ENCODE measurements at places on chromosomes 4 and X. TPM values are rescaled to one million over a fixed set of nuclear protein-coding genes. Genes with fewer than 3 reads are reported as not detected.

GRCh38 chr4:120055795-120056194 lies 10.9 kb downstream of the MAD2L1 start:
- DNase-seq: no peak

GRCh38 chrX:101485212-101485949 lies at the start of gene ARMCX4:
Gene ARMCX4, plus strand, starts transcription at chrX:101485456. Its CDS starts 3,134 bp downstream, at chrX:101488590.
- DNase-seq: peak; percentile 73

- DNase-seq: no peak
These were observed 25.4 kb downstream of the COL4A6 start for GRCh38 chrX:108412783-108413182.

- no peak for DNase-seq
These were observed 217.6 kb upstream of the TTC29 start for GRCh38 chr4:147163311-147163710.

- DNase-seq: no peak
These were observed at the start of gene P2RY10 for GRCh38 chrX:78945186-78945912. Gene P2RY10, plus strand, starts transcription at chrX:78945391. Its CDS starts 15,130 bp downstream, at chrX:78960521.

DNA sequence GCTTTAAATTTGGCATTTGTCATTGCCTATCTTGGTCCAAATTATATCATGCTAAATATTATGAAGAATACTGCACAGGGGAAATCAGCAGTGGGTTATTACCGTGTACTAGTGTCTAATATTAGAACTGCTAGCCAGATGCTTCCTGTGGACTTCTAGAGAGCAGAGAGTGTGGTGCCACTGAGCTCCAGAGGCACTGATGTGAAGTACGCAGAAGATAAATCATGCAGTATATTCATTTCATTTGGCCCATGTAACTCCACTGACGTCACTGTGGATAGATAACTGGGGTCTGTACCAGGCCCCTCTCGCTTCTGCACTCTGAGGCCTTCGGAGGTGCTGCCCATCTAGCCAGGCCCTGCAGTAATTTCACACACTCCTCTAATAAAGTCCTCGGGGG lies 80.0 kb downstream of the ALPK1 start:
- no peak for DNase-seq

- DNase-seq: no peak
These were observed 671.2 kb upstream of the GALNTL6 start for GRCh38 chr4:171142045-171142444.

GRCh38 chr4:64340218-64341110 lies 68.8 kb downstream of the TECRL start:
- no peak for DNase-seq

ADAMTS3 gene
- 20.4 TPM for total RNA-seq

P2RY4 gene
- total RNA-seq: not detected

FGD1 gene
- total RNA-seq: 9.4 TPM

GAGE12J gene
- not detected for total RNA-seq

FAAH2 gene
- total RNA-seq: 3.3 TPM

SNCA gene
- 98.6 TPM for total RNA-seq

RPS6KA3 gene
- total RNA-seq: 24.9 TPM

RNF113A gene
- 17.5 TPM for total RNA-seq

METAP1 gene
- 22.0 TPM for total RNA-seq

All from frontal cortex (tissue), 4 donors.